ENCODE measurements at places on chromosomes 2 and 18. TPM values are rescaled to one million over a fixed set of nuclear protein-coding genes. Genes with fewer than 3 reads are reported as not detected.
A peak's percentile ranks its signal among the peaks of the same experiment; 100 is the strongest.

SMYD5 gene
- polyA plus RNA-seq: 22.2 TPM

B3GNT7 gene
- polyA plus RNA-seq: 0.12 TPM

SERPINB7 gene
- 99.5 TPM for polyA plus RNA-seq

TGOLN2 gene
- 138 TPM for polyA plus RNA-seq

ABCG5 gene
- not detected for polyA plus RNA-seq

CLEC4F gene
- polyA plus RNA-seq: 0.21 TPM

CSRNP3 gene
- 2.4 TPM for polyA plus RNA-seq

TCF7L1 gene
- polyA plus RNA-seq: 3.7 TPM

ABCG8 gene
- polyA plus RNA-seq: not detected

GRCh38 chr18:63410792-63411191 is 11.5 kb downstream of the VPS4B start:
- DNase-seq: no peak
- H3K36me3 ChIP-seq: peaks cover 71% of the 10 kb centered on the region
- peak overlapping the region; percentile 61 for H3K27ac ChIP-seq
- H3K27me3 ChIP-seq: no peaks in the 10 kb centered on the region

DNA sequence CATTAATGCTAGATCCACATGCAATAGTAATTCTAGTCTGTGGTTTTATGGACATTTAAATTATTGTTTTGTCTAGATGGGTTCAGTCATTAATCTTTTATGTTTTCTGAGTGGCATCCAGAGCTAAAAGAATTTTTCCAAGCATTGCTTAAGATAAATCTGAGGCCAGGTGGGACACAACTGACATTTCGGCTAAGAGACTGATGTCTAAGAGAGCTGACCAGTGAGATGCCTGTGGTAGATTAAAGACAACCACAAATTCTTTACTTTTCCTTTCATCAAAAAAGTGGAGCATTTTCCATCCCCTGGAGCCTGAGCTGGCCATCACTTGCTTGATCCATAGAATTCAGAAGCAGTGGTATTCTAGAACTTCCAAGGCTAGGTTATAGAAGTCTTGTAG is 182.2 kb downstream of the NRP2 start:
- DNase-seq: no peak
- H3K27ac ChIP-seq: no peak overlapping the region
- H3K4me1 ChIP-seq: no peaks in the 10 kb centered on the region
- no peaks in the 10 kb centered on the region for H3K36me3 ChIP-seq
- H3K27me3 ChIP-seq: no peaks in the 10 kb centered on the region
- H3K4me3 ChIP-seq: no peak overlapping the region

DNA sequence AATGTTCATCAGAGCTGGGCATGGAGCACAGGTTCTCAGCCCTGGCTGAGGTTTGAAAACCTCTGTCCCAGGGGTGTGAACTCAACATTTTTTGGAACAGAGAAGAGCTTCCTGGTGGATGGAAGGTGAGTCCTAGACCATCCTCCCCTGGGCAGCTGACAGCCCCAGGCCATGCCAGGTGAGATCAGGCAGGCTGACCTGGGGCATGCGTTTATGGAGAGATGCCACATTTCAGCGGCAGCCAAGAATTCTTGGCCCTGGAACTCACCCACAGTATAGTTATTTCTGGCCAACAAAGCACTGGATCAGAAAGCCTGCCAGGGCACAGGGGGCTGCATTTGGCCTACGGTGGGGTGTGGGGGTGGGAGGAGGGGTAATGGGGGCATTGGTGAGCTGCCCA is 83.8 kb downstream of the EDAR start:
- DNase-seq: no peak
- no peaks in the 10 kb centered on the region for H3K27me3 ChIP-seq
- H3K27ac ChIP-seq: no peak overlapping the region
- H3K4me1 ChIP-seq: no peaks in the 10 kb centered on the region
- H3K36me3 ChIP-seq: no peaks in the 10 kb centered on the region
- no peak overlapping the region for H3K4me3 ChIP-seq

DNA sequence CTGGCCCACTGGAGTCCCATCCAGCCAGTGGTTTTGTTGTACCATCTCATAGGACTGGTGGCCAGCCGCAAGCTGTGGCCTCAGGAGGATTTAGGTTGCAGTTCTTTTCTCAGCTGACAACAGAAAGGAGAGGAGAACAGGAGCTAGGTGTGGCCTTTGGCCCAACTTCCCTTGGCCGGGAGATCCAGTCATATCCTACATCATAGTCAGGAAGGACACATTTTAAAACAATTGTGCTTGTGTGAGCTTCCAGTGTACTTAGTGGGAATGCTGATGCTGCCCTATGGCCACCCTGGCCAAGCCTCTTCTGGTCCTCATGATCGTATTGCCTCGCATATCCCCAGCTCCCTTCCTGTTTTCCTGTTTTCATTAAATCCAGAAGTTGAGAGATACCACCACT is 98.1 kb downstream of the WDSUB1 start:
- no peak overlapping the region for H3K4me3 ChIP-seq
- H3K27ac ChIP-seq: no peak overlapping the region

DNA sequence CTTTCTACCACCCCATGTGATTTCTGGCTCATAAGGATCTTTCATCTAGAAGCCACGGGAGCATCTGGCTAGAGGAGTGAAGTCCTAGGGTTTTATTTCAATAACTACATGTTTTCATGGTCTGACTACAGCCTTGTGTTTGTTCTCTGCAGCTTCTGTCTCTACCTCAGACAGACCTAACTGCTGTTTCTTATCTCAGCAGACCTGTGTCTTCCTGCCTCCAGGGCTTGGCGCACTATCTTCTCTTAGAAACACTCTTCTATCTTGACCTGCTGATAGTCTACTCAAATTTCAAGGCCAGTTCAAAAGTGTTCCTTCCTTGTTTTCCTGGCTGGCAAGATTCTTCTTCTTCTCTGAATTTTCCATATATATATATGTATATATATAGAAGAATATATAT is 11.0 kb upstream of the TRIB2 start:
- H3K36me3 ChIP-seq: no peaks in the 10 kb centered on the region
- H3K4me3 ChIP-seq: no peak overlapping the region
- H3K27ac ChIP-seq: no peak overlapping the region
- H3K4me1 ChIP-seq: peaks cover 34% of the 10 kb centered on the region
- no peak for DNase-seq

DNA sequence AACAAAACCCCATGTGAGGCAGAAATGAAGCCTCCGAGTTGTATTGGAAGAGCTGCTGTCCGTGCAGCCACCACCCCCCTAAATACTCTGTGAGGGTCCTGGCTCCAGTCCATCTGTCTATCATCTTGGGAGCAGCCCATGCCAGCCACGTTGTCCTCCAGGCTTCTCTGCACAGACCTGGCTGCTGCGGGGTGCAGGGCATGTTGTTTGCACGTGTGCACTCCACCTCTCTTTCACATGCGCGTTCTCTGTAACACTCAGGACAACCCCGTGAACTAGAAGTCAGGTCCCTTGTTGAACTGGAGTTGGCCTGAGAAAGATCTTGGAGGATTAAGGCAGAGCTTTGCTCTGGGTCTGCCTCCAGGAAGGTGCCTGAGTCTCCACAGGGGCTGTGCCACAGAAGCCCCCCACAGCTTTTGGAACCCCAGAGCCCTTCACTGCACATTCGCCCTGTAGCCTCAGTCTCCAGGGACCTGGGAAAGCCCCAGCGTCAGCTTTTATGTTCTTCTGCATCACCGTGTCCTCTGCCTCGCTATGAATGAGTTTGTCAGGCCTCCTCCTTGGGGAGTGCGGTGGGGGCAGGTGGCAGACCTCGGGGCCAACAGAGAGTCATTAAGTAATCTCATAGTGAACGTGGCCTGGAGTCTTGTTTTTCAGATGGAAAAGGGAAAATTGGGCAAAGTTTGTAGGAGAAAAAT is 16.6 kb downstream of the RTP5 start:
- no peak overlapping the region for H3K4me3 ChIP-seq
- DNase-seq: no peak
- no peak overlapping the region for H3K27ac ChIP-seq
- H3K27me3 ChIP-seq: no peaks in the 10 kb centered on the region
- peaks cover 35% of the 10 kb centered on the region for H3K4me1 ChIP-seq

- no peaks in the 10 kb centered on the region for H3K4me1 ChIP-seq
- no peaks in the 10 kb centered on the region for H3K27me3 ChIP-seq
- DNase-seq: no peak
- H3K4me3 ChIP-seq: no peak overlapping the region
- no peak overlapping the region for H3K27ac ChIP-seq
Measured at GRCh38 chr2:150911766-150912280, 349.8 kb downstream of the RBM43 start.

DNA sequence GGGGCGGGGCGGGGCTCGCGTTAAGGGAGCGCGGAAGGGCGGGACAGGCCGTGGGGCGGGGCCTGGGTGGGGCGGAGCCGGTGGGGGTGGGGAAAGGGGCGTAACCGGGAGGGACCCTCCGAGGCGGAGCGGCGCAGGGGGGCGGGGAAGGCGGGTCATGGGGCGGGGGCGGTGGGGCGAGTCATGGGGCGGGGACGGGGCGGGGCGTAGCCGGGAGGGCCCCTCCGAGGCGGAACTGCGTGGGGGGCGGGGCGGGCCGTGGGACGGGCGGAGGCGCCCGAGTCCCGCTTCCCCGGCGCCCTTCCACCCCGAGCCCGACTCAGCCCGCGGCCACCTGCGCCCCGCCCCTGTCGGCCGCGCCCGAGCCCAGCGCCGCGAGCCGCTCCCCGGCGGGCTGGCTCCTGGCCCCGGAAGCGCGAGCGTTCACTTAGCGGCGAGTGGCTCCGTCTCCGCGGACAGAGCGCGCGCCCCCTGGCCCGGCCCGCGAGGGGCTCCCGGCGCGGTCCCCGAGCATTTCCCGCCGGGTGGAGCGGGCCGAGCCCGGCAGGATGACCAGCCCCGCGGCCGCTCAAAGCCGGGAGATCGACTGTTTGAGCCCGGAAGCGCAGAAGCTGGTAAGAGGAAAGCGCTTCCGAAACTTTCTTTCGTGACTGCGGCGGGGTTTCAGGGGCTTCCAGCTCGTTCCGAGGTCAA is 64.7 kb downstream of the LRRFIP1 start:
- H3K27me3 ChIP-seq: no peaks in the 10 kb centered on the region
- DNase-seq: peak; percentile 99
- peak overlapping the region; percentile 84 for H3K4me3 ChIP-seq

DNA sequence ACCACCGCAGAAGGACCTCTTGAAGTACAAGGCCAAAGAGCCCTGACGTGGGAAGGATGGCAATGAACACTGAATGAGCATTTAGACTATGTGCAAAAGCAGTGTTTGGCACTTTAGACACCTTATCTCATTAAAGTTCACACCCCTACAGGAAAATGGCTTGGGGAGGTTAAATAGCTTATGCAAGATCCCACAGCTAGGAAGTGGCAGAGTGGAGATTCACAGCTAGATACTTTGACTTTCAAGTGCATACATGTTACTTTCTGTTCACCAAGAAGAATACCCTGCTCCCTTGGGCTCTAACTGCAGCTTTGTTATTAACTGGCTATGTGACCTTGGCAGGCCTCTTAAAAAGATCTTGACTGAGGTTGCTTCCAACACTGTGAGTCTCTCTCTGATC is 58.2 kb downstream of the ICOS start:
- DNase-seq: no peak
- no peaks in the 10 kb centered on the region for H3K27me3 ChIP-seq
- no peaks in the 10 kb centered on the region for H3K4me1 ChIP-seq
- H3K27ac ChIP-seq: no peak overlapping the region
- no peaks in the 10 kb centered on the region for H3K36me3 ChIP-seq

DNA sequence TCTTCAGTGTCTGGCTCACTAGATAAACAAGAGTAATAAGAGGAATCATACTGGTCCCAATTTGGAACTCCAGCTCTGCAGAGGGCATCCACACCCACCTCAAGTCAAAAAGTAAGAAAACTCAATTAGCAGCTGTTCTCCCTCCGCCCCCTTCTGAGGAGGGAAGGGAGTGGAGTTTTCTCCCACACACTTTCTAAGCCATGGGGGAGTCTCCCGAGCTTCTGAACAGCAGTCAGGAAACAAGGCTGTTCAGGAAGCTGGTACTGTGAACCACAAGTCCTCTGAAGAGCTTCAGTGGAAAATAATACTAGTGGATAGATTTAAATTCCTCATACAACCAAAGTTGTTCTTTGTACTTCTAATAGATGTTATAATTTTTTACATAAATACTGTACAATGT is 32.9 kb upstream of the SPTBN1 start:
- no peak overlapping the region for H3K4me3 ChIP-seq
- no peaks in the 10 kb centered on the region for H3K4me1 ChIP-seq
- DNase-seq: no peak
- H3K36me3 ChIP-seq: no peaks in the 10 kb centered on the region

DNA sequence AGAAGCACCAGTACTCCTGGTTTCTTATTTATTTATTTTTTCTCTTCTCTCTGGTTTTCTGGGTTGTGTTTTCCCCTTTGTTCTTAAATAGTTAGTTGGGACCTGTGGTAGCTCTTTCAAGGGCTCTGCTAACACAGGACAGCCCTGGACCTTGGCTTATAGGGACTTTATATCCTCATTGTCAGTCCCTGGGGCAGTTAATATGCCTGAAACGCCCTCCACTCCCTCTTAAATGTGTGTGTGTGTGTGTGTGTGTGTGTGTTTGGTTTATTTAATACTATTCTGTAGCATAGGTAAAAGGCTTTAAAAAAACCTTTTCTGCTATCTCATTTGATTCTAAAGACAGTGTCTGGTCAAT is 54.6 kb downstream of the GATA6 start:
- no peak for DNase-seq
- H3K27me3 ChIP-seq: peaks cover 8% of the 10 kb centered on the region
- H3K27ac ChIP-seq: no peak overlapping the region

DNA sequence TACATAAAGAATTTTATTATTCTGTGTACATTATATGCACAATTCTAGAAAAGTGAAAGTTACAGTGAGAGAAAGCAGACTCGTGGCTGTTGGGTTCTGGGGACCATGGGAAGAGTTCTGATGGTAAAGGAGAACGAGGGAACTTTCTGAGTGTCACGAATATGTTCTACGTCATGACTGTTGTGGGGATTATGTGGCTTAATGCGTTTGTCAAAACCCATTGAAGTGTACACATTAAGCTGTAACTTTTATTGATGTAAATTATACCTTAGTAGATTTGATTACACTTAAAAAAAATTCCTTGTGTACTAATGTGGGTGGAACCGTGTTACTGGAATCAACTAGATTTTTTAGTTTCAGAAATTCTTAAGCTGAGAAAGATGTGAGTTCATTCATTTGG is 426.1 kb downstream of the DSC3 start:
- H3K27me3 ChIP-seq: no peaks in the 10 kb centered on the region
- H3K4me3 ChIP-seq: no peak overlapping the region
- no peaks in the 10 kb centered on the region for H3K4me1 ChIP-seq
- DNase-seq: no peak
- no peak overlapping the region for H3K27ac ChIP-seq

GRCh38 chr18:63528863-63529492 is 13.2 kb upstream of the SERPINB12 start:
- H3K27ac ChIP-seq: no peak overlapping the region
- peaks cover 8% of the 10 kb centered on the region for H3K27me3 ChIP-seq
- no peak overlapping the region for H3K4me3 ChIP-seq
- no peaks in the 10 kb centered on the region for H3K36me3 ChIP-seq
- no peak for DNase-seq

GRCh38 chr2:162782138-162782537 is 56.4 kb downstream of the KCNH7 start:
- DNase-seq: no peak
- H3K4me1 ChIP-seq: no peaks in the 10 kb centered on the region
- H3K4me3 ChIP-seq: no peak overlapping the region
